ENCODE measurements at places on chromosomes 5 and 9.

DNA sequence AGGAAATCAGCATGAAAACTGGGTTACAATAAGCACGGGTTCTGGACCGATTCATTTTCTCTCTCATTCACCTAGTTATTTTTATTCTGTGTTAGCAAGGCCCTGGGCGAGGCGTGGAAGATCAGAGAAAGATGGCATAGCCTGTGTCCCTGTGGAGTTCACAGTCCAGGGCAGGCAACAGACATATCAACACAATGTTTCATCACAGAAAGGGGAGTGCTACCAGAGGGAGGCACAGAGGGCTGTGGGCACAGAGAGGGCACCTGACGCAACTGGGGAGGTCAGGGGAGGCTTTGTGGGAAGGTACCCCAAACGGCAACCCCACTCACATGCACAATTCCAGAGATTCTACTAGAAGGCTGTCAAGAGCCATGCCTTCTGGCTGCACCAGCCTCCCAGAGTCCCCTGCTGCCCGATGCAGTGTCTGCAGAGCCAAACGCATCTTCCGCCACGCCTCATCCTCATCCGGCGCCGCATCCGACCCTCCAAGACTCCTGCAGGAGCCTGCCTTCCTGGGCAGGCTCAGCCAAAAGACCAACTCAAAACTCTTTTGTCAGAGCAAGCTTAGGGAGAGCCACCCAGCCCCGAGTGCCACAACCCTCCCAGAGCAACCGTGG lies 1.4 kb downstream of the FAM193B start:
- DNase-seq: no peak

- no peak for DNase-seq
Measured at GRCh38 chr5:169299191-169299662, 1.7 kb downstream of the SLIT3 start.

DNA sequence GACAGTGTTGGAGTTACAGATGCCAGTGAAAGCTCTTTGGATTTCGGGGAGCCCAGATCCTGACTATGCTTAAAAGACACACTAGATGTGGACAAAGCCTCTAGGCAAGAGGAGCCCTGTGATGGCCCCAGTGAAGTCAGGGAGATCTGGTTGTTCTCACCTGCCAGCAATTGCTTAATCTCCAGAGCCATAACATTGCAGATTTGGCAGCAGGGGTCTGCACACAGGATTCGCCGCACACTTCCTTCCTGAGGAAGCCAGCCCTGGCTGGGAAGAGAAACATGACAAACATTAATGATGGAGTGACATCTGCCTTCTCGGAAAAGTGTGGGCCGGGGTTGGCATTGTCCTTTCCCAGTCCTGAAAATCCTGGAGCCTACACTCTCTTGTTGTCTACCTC lies 65.2 kb upstream of the PHF24 start:
- no peak for DNase-seq

DNA sequence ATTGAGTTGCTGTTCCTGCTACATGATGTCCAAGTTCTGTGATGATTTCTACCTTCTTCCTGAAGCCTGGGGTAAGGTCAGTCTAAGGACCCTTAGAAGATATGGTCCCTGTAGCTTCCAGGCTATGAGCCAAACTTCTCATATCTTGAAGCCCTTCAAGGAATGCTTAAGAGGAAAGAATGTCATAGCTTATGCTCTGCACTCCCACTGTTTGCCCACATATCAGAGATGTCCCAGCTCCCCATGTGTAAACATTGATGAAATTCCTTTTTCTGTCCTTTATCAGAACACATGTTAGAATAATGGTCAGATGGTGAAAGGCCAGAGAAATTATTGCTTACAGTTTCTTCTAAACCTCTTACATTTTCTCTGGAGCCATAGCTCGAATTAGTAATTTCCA lies 41.4 kb upstream of the RUSC2 start:
- no peak for DNase-seq

DNA sequence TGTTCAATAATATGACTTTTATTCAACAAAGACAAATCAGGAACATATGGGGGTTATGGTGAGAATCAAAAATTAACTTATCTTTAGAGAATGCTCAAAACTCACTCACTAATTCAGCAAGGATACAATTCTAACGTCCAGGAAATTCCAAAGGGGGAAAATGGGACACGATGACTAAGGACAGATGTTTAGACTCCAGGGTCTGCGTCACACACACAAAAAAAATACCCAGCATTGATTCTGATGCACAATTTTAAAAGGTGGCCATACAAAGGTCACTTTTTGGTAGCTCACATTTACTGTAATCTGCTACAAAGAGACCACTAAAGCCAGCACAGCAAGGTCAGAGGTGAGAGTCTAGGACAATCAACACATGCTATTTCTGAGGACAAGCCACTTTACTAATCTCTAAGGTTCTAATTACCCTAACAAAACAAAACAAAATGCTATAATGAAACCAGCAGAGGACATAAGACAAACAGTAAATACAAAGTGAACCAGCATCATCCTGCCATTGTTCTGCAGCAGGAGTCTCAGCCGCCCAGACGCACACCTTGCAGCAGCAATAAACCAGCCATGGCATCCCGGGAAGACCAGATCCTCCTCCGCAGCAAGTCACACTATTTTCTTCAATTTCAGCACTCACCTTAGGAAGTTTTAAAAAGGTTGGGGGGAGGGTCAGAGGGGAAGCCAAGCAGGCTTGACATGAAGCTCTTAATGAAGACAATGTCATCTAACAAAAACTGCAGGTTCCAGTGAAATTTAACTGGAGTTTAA lies 57.8 kb downstream of the TTC39B start:
- no peak for DNase-seq

DNA sequence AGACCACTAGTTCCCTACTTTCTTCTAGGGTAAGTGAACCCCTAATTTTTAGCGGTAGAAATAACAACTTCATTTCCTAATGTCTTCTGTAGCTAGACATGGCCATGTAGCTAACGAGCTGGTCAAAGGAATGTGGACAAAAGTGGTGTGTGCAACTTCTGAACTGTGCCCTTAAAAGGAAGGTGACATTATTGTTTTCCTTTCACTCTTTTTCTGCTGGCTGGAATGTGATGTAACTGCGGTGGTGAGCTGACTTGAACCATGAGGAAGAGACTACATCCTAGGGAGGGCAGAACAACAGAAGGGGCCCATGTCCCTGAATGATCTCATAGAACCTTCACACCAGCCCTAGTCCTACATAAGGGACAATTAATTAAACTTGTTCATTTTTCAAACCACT lies 1.3 kb upstream of the SNX2 start:
- no peak for DNase-seq

- no peak for DNase-seq
Measured at GRCh38 chr9:108108280-108108851, 618.8 kb upstream of the KLF4 start.

- peak; percentile 59 for DNase-seq
Measured at GRCh38 chr9:69571032-69571431, 101.1 kb downstream of the APBA1 start.

- no peak for DNase-seq
Measured at GRCh38 chr5:377326-377981, 55.9 kb downstream of the AHRR start.

DNA sequence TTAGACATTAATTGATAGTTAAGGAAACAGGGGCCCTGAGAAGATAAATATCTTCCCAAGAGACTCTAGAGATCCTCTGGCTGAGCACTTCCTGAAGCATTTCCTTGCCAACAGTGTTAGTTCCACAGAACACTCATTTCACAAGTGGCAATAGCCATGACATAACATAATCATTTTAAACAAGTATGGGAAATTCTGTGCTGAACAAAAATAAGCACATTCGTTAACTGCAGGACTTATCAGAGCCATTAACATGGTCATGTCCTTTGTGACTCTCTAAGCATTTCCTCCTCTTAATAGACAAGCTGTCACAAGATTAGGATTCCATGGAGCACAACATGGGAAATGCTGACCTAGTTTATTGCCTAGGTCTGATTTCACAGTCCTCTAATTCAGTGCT lies 184.9 kb downstream of the SNX18 start:
- DNase-seq: peak; percentile 1

GRCh38 chr5:118891252-118891651 lies 97.1 kb downstream of the DTWD2 start:
- DNase-seq: no peak

DNA sequence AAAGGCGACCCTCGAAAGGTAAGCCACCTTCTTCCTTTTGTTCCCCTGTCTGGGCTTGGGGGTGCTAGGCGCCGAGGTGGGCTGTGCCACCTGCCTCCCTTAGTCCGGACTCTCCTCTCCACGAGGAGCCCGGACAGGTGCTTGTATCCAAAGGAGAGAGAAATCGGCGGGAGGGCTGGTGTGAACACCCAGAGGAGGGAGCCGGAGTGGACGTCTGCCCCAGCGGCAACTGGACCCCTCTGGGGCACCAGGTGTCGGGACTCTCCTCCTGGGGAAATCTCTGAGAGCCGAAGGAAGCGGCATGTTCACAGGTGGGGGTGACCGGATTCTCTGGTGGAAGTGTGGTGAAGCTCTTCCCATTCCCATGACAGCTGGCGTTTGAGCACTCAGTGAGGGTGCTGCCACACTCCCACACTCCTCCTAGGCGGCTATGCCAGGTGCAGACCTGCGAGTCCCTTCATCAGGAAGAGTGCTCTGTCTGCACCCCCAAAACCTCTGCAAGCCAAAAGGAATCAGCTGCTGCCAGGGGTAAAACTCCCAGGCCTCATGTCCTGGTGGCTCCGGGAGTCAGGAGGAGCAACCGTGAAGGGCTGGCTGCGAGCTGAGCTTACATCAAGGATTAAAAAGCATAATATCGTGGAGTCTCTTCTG lies 921 bp downstream of the KCNIP1 start:
- no peak for DNase-seq

DNA sequence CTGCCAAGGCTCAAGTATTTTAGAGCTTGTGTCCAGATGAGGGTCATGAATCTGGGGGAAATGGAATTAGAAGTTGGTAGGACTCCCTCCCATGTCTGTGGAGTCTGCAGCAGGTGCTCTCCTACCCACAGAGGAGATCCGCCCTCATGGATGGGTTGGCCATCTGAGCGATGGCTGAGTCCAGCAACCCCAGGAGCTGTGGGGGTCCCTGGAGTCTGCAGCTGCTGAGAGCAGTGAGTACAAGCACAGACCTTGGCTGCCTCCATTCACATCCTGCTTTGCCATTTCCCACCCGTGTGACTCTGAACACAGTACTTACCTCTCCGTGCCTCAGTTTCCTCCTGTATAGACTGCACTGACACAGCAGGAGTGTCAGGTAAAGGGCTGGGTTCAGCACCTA lies 25.8 kb upstream of the SYNPO start:
- no peak for DNase-seq

- no peak for DNase-seq
Measured at GRCh38 chr9:128684065-128684324, 5.0 kb upstream of the SET start.

DNA sequence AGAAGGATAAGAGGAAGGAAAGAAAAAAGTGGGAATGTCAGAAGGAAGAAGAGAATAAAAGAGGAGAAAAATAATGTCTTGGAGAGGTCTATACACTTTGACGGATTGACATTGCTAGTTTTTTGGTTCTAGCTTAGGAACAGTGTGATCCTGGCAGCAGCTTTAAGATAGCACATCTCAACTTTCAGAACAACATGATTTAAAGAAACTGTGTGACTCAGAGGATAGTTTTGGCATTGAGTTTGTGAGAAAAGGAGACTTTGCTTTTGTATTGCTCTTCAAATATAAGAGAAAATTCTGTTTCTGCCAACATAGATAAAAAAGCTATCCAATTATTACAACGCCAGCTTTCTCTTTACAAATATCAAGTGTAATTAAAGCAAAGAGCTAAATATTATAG lies 260.7 kb upstream of the ARRDC3 start:
- DNase-seq: no peak

GRCh38 chr5:58737671-58738070 lies 154.8 kb downstream of the RAB3C start:
- DNase-seq: no peak

GRCh38 chr5:172689801-172690200 lies 48.7 kb downstream of the NEURL1B start:
- DNase-seq: no peak

DNA sequence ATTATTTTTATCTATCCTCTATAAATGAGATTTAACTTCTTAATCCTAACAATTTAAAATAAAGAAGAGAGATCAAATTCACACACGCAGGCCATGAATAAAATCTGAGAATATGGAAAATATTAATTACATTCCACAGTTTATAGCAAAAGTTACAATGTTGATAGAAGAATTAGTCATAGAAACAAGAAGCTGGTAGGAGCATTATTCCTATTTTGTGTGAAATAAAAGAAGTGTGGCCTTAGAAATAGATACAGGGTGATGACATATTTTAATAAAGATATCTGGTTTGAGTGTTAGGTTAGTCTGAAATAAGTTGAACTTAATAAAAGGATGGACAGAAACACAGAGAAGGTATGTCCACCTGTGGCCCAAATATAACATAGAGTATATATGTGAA lies 790.4 kb upstream of the NUDT12 start:
- DNase-seq: no peak

DNA sequence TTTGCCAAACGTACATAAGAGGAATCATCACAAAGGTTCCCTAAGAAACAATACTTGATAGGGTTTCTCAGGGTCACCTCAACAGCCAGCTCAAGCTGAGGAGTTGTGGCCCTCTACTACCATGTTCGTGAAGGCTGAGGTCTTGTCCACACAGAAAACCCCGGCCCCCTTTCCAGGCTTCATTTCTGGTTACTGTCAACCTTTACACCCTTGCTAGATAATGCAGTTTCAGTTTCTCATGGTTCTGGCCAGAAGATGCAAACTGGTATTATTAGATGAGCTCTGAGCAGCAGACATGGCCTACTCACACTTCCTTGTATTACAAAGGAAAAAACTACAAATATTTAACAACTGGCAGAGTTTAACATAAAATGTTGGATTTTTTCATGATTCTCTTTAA lies 22.8 kb upstream of the KCNN2 start:
- DNase-seq: no peak

GRCh38 chr9:96665789-96666188 lies 10.7 kb upstream of the PRXL2C start:
- no peak for DNase-seq

GRCh38 chr9:92183449-92183848 lies 68.2 kb upstream of the SPTLC1 start:
- no peak for DNase-seq

- peak; percentile 6 for DNase-seq
Measured at GRCh38 chr5:10826971-10827370, 65.9 kb upstream of the DAP start.

DNA sequence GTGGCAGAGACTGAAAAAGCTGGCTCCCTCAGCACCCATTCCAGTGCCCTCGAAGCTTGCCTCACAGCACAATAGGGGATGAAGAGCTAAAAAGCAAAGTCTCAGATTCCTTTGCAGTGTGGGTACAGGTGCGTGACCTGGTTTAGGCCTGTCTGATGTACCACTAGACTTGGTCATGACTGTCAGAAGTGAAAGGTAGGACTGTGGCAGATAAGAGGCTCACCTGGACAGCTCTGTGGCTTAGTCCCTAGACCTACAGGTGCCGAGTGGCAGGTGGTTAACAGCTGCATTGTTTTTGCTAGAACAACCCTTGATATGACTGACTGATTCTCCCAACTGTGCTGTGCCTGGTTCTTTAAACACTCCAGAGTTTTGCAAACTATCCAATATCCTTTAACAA lies 14.7 kb upstream of the SFXN1 start:
- no peak for DNase-seq

Measured in common myeloid progenitor, CD34-positive (primary cell).